ENCODE measurements at places on chromosomes 1 and 21.

GRCh38 chr1:156379420-156380165 lies 10.6 kb downstream of the RHBG start:
- DNase-seq = no peak

DNA sequence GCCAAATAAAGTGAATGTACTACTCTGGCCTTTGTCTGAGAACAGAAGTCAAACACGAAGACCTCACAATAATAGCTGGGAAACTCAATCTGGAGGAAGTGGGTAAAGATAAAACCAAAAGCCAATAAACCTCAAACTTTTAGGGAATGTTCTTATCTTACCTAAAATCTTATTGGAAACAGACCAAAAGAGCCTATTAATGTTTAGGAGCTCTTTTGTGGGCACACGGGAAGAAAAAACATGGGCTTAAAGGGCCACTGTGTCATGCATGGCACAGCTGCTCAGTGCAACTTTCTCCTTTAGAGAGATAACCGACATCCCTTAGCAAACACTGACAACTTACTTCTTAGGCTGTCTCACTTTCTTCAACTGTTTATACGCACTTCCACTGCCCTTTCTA lies 16.1 kb downstream of the EIF2B3 start:
- DNase-seq = no peak

DNA sequence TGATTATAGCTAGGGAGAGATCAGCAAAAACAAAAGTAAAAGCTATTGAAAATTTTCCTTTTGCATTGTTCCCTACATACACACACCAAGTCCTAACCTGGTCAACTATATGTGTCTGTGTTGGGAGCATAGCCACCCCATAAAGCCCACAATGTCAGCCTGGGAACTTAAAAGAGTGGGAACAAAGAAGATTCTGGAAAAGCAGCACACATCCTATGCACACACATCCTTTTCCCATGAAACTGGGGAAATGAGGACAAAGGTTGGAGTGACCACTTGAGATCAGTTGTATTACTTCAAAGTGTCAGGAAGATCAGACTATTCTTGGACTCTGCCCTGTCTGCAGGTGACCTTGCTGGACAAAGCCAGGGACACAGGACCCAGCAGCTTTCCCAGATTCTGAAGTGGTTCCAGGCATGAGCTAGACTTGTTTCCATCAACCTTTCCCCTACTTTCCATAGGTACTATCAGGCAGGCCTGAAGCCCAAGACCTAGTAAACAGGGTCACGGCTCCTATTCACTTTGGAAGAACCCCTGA lies 15.9 kb downstream of the TXNIP start:
- DNase-seq = no peak

DNA sequence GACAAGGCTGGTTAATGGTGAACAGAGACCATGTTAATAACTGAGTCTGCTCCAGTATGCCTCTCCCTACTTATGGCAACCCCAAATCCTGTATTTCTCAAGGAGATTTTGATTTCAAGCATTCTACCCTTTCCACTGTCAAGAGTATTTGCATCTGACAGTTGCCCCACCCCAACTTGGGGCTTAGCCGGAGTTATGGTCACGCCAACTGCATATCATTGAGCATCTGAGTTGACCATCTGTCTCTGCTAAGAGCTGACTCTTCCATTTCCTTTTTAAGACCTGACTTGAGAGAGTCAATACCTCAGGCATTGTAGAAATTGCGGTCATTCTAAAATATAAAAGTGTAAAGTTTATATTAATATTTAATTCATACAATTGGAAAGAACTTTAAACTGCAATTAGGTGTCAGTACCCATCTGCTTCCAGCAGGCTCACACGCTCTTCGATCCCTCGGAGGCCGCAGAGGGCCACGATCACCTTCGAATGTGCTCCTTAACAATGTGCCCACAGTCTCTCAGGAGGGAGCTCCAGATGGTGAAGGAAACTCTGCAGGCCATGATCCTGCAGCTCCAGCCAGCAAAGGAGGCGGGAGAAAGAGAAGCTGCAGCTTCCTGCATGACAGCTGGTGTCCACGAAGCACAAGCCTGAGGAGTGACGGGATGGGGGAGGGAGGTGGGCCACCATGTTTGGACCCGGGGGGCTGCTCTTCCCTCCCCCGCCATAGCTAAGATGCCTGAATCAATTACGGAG lies 409.8 kb downstream of the DISC1 start:
- DNase-seq = no peak

GRCh38 chr1:38326856-38327255 lies 280.3 kb upstream of the POU3F1 start:
- DNase-seq = no peak

- DNase-seq = no peak
Observed at GRCh38 chr1:8632102-8632501, 185.3 kb downstream of the RERE start.

DNA sequence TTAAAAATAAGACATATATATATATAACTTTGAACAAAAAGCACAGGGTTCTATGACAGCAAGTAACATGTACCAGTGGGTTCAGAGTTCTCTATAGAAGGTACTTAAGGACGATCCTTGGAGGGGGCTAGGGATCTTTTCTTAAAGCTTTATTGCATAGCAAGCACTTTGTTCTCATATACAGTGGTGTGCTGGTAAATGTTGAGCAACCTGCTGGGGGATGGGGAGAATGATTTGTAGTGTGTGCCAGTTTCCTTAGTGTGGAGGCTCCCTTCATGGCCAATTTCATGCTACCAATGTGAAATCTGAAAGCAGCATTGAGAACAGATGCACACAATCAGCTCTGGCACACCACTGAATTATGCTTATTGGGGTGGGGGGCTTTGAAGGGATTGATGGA lies 69.5 kb upstream of the NFASC start:
- no peak for DNase-seq

DNA sequence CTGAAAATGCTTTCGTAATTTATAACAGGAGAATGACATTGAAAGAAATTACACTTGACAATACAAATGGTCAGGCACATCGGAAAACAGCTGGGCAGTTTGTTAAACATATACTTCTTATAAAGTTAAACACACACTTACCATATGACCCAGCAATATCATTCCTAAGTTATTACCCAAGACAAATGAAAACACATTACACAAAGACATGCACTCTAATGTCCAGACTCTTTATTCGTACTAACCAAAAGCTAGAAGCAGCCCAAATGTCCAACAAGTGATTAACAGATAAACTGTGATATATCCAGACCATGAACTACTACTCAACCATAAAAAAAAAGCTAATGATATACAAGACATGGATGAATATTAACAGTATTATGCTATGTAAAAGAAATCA lies 8.5 kb downstream of the AKT3 start:
- no peak for DNase-seq

DNA sequence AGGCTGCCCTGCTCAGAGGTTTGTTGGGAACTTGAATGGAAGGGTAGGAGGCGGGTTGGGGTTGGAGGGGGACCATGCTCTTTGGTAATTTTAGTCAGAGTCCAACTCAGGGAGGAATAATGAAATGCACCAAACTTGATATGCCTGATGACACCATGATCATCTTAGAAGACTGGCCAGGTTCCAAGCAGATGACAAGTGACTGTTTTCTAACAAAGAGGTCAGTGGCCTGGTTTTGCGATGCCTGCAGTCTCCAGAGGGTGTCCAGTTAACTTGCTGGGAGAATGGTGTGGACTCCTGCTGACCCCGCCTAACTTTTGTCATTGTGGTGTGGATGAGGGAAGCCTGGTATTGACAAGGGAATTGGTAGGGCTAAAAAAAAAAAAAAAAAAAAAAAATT lies 12.4 kb downstream of the VANGL1 start:
- no peak for DNase-seq
